Thoracic aorta (tissue), 2 donors: ENCODE measurements at places on chromosomes 6 and 20.

- no peak for DNase-seq
Measured at GRCh38 chr20:53555816-53556215, 37.8 kb downstream of the ZNF217 start.

- DNase-seq = no peak
Measured at GRCh38 chr6:3389390-3390167, 67.3 kb downstream of the SLC22A23 start.

GRCh38 chr6:6744551-6744950 is 156.0 kb downstream of the LY86 start:
- DNase-seq = no peak

GRCh38 chr6:24100770-24101155 is 25.3 kb upstream of the NRSN1 start:
- DNase-seq = no peak

DNA sequence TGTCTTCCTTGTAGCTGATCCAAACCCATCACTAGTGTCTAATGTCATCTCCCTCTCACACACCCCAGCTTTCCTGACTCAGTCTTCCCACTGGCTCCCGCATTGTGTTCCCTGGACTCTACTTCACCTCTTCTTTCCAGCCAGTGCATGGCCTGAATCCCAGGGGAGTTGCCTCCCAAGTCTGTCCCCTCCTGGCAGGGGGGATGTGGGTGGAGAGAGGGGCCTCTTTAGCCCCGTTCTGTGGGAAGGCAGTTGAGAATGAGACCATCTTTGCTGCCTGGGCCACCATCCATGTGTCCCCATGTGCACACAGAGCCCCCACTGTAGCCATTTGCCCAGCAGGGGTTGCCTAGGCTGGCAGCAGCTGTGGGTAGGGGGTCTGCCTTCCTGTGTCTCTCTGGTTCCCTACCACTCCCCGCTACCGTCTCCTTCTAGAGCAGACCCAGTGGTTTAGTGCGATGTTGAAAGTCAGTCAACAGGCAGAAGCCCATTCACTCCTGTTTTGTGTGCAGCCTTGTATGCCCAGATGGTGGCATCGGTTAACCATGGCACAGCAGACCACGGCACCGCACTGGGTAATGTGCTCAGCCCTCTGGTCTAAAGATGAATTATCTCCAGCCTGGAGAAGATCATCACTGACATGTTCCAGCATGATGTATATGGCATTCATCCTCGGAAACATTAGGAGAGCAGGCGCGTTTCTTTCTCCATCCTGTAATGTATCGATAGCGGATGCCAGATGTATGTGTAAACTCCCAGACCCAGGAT is 178.8 kb upstream of the SNX9 start:
- DNase-seq = no peak
